Mesothelial cell of epicardium (in vitro differentiated cells): ENCODE measurements at places on chromosomes 3 and 15. TPM values are rescaled to one million over a fixed set of nuclear protein-coding genes. Genes with fewer than 3 reads are reported as not detected.

- DNase-seq: no peak
Observed at GRCh38 chr15:36622197-36622795, 42.9 kb downstream of the CDIN1 start.

GRCh38 chr15:63972801-63973200 is 73.5 kb downstream of the DAPK2 start:
- DNase-seq: no peak

DNA sequence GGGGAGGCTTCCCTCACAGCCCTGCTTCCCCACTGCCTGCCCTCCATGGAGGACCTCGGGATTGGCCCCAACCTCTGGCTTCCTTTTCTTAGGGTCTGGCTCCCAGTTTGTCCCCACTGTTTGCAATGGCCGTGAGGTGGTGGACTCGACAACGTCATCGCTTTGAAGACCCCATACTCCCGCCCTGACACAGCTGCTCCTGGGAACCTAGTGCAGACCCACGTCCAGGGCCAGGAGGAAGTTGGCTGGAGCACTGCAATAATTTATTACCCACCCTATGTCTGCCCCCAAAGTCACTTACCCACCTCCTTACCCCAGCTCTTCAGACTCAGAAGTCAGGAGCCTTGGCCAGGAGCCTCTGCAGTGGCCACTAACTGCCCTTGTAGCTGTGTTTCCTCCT is 11.1 kb downstream of the GRM2 start:
- no peak for DNase-seq

DNA sequence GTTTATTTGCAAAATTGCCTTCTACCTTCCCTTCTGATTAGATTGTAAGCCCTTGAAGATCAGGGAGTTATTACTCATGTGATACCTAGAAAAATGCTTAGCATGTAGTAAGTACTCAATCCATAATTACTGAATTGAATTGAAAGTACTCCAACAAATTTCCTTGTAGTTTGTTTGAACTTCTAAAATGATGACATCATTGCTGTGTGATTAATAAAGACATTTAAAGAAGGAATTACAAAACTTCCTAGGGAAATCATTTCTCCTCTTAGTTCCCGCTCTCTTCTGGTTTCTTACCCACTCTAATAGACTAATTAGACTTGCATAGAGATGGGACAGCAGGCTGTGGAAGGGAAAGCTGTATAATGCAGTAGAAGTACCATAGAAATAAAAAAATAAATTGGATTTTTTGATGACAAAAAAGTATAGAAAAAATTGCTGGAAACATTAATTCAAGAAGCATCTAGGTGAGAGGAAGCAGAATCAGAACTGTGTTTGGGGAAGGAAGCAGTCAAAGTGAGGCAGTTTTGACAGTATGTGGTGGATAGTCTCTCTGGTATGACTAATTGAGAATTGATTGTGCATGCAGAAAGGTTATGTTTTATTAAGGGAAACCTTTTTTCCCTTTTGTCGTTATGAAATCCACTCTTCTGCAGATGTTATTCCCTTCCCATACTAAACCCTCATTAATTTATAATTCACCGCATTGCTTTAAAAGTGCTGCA is 93.0 kb downstream of the ALCAM start:
- DNase-seq: no peak

DNA sequence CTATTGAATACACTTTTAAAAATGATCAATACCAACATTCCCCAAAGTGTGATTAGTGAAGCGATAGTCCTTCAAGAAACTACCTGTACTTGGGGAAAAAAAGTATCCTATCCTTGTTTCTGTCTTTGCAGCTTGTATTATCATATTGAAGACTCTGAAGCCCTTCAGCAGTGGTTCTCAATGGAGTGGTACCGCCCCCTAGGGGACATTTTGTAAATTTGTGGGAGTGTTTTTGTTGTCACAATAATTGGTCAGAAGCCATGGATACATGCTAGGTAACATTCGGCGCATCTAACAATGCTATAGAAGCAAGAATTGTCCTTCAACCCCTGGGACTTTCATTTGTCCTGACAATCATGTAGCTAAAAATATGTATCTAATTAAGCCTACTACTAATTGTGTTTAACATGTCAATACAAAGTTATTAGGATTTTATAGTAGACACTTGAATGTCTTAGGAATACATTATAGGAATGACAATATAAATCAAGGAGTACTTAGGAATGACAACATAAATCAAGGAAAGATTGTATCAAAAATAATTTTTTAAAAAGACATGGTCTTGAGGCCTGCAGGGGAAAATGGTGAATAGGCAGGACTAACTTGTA is 53.7 kb downstream of the NMD3 start:
- DNase-seq: no peak

GRCh38 chr3:46017720-46018119 is 9.6 kb downstream of the XCR1 start:
- no peak for DNase-seq

- DNase-seq: no peak
Observed at GRCh38 chr15:66394472-66394871, 7.8 kb downstream of the MAP2K1 start.

Gene ATP10A
- 0.18 to 0.49 TPM (median 0.22 TPM) in 3 replicates for total RNA-seq

Gene SYNPR
- 3.7 to 3.8 TPM (median 3.7 TPM) in 3 replicates for total RNA-seq

GRCh38 chr3:152353578-152353977 is 84.8 kb downstream of the MBNL1 start:
- DNase-seq: no peak

GRCh38 chr3:99534951-99535704 is 103.3 kb upstream of the COL8A1 start:
- no peak for DNase-seq

- no peak for DNase-seq
Observed at GRCh38 chr3:129366312-129366831, 62.1 kb downstream of the EFCAB12 start.

DNA sequence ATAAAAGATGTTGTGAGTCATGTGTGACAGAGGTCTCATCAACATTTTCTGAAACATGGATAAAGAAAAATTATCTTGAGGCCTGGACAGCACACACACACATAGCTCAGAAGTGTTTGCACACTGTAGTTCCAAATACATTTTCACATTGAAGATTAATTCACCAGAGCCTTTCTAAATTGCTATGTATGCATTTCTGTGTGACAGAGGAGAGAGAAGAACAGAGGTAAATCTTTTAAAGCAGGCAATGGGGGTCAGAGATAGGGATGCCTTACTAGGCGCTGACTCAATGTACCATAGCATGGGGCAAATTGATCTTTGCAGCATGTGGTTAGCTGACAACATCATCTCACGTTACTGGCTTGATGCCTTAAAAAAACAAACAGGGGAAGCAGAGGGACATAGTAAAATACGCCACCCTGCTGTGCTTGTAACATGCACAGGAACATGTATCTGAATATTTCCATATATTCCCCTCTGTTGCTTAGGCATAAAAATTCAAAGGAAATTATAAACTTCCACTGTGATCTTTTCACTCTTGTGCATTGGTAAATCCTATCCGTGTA is 7.7 kb downstream of the POU1F1 start:
- DNase-seq: no peak

Gene HHATL
- not detected in 3 replicates for total RNA-seq

DNA sequence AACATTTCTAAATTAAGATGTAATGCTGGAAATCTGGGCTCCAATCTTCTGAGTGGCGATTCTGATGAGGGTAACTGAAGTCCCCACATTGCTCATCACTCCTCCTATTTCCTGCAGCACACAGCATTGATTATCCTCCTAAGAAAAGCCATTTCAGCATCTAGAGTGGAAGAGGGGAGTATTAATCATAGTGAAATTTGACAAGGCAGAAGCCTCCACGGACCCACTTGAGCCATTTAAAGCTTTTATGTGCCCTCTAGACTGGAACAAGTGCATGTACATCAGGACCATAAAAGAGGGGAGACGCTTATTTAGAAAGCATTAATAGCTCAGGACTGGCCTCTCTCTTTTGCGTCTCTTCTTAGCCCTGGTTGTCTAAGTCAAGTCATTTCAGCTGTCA is 25.8 kb downstream of the AQP9 start:
- DNase-seq: no peak

GRCh38 chr3:98770261-98771039 is 7.3 kb downstream of the ST3GAL6 start:
- no peak for DNase-seq

- DNase-seq: no peak
Observed at GRCh38 chr3:159257954-159258353, 456.1 kb downstream of the MFSD1 start.

- DNase-seq: no peak
Observed at GRCh38 chr3:47421741-47422649, 41.2 kb downstream of the PTPN23 start.

Gene PLA2G4D
- not detected in 3 replicates for total RNA-seq

- no peak for DNase-seq
Observed at GRCh38 chr3:127975153-127976029, 60.4 kb downstream of the KBTBD12 start.

Gene ABHD17C
- 17.0 to 18.0 TPM (median 17.9 TPM) in 3 replicates for total RNA-seq

- no peak for DNase-seq
Observed at GRCh38 chr15:65175511-65175910, 9.6 kb downstream of the CLPX start.

Gene PSTPIP1
- 0.59 TPM in 1 of 3 replicates, not detected in the others for total RNA-seq

- DNase-seq: no peak
Observed at GRCh38 chr3:184058029-184058428, 5.2 kb downstream of the HTR3C start.

Gene RBMS3
- total RNA-seq: 42.5 to 46.3 TPM (median 45.4 TPM) in 3 replicates

DNA sequence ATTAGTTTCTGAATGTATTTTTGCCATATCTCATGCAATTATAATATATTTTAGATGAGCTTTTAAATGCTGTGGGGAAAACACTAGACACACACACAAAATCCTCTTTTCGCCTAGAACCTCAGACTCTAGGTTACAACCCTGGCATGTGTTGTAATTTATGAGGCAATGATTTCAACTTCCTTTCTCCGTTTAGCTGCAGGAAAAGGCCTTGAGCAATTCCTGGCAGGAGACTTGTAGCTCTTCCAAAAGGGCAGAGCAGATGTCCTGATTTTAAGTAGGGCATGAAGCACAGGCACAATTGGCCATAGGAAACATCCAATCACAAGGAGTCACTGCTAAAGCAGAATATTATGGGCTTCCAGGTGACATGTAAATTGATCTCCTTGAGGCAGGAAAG is 82.0 kb downstream of the GPR156 start:
- DNase-seq: no peak

- DNase-seq: no peak
Observed at GRCh38 chr15:25903024-25903581, 40.0 kb upstream of the ATP10A start.

DNA sequence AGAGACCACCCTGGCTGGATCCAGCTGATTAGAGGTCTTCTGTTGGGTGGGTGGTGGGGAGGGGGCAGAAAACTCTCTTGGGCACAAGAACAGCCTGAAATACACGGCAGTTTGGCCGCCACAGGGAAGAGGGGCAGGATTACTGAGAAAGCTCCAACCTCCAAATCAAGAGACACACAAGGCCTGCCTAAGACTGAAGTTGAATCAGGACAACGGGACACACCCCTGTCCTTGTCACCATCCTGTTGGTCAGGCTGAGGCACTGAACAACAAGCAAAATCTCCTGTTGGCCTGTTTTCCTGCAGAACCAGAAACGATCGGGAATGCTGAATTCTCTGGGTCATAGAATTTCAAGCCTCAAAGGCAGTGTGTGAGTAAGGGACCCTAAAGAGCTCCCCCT is 247.8 kb downstream of the FAM43A start:
- no peak for DNase-seq

DNA sequence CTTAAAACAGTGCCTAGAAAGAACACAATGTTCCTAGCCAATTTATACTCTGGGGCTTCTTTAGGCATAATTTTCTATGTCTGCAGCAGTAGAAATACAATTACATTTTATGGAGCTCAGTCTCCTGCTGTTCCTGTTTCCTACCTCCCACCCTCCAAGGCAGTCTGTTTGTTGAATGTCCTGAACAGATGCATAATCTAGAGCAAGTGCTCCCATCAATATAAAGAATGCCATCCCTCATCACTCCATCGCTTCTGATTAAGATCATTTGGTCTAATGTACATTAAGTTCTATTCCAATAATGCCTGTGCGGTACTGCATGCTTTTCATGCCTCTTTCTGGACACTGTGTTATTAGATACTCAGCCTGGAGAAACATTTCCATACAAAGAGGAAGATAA is 869.8 kb upstream of the CFAP20DC start:
- no peak for DNase-seq

- no peak for DNase-seq
Observed at GRCh38 chr15:91801836-91802534, 51.5 kb upstream of the SLCO3A1 start.

DNA sequence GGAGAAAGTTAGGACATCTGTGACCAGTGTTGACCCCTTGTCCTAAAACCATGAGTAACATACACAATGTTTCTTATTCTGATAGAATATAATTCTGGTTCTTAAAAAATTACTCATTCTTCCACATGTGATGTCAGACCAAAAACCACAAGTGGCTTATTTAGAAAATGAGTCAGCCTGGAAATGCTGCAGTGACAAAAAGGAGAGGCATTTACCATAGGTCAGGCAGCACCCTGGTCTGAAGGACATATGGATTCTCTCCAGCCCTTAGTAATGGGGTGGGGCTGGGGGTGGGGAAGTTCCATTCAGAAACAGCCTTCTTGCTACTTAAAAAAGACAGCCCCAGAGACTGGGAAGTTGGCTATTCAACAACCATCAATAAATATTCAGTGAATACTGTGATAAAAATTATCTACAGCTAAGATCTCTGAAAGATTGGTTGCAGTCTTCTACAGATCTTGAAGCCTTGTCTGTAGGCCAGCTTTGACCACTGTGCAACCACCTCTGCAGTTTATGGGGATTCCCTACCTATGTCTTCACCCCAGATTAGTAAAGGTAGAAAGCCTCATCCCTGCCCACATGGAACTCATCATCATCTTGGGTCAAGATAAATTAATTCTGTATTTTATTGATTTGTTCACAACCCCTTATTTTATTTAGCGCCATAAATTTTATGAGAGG is 34.9 kb upstream of the TIMP4 start:
- no peak for DNase-seq

DNA sequence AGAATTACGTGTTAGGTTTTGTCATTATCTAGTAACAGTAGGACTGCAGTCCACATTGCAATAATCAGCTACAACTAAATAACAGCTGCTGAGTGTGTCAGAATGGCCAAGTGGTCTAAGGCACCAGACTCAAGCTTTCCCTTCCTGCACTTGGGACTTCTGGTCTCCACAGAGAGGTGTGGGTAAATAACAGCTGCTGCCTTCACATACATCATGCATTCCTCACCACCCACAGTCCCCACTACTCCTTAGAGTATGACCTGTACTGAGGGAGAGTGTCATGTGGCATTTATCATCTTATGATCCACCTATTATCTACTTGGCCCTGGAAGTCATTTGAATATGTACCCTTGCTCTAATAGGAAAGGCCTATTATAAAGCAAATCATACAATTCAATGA is 22.2 kb upstream of the ZMAT3 start:
- no peak for DNase-seq

Gene GP9
- not detected in 3 replicates for total RNA-seq

DNA sequence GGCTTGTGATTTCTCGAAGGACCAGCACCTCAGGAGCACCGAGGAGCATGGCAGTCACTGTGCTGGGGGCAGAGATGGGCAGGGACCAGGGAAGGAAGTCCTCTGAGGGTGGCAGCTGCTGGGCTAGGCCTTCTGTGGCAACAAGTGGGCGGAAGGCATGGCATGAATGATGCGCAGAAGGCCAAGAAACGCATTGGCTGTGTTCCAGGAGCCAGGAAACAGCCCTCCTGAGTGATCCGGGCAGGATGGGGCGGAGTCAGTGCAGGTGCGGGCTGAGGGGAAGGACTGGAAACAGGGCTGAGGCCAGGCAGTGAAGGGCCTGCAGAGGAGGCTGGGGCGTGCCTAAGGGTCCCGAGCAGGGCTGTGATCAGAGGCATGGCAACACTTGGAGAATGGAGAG is 23.6 kb downstream of the MRPS11 start:
- no peak for DNase-seq

- no peak for DNase-seq
Observed at GRCh38 chr3:76096036-76096435, 310.7 kb upstream of the ZNF717 start.

Gene C3orf22
- total RNA-seq: 0.22 to 0.38 TPM in 2 of 3 replicates, not detected in the other
